ENCODE measurements at places on chromosomes 7 and 10. TPM values are rescaled to one million over a fixed set of nuclear protein-coding genes. Genes with fewer than 3 reads are reported as not detected.

Gene ASAH2
- total RNA-seq, result 1.1 TPM

GRCh38 chr7:55272328-55272727, 92.8 kb upstream of the LANCL2 start:
- H3K27me3 ChIP-seq, result peaks cover 3% of the 10 kb centered on the region
- no peak overlapping the region for H3K4me3 ChIP-seq
- H3K27ac ChIP-seq, result no peak overlapping the region
- H3K4me1 ChIP-seq, result no peaks in the 10 kb centered on the region
- no peaks in the 10 kb centered on the region for H3K36me3 ChIP-seq

Gene CLDN3
- not detected for total RNA-seq

Gene NPY4R2
- total RNA-seq, result not detected

Data from CD4-positive, alpha-beta T cell (primary cell).